ENCODE measurements at places on chromosomes 11 and 22. TPM values are rescaled to one million over a fixed set of nuclear protein-coding genes. Genes with fewer than 3 reads are reported as not detected.

The JHY gene
- total RNA-seq = 10.6 TPM

The NEFH gene
- total RNA-seq = 20.3 TPM

DNA sequence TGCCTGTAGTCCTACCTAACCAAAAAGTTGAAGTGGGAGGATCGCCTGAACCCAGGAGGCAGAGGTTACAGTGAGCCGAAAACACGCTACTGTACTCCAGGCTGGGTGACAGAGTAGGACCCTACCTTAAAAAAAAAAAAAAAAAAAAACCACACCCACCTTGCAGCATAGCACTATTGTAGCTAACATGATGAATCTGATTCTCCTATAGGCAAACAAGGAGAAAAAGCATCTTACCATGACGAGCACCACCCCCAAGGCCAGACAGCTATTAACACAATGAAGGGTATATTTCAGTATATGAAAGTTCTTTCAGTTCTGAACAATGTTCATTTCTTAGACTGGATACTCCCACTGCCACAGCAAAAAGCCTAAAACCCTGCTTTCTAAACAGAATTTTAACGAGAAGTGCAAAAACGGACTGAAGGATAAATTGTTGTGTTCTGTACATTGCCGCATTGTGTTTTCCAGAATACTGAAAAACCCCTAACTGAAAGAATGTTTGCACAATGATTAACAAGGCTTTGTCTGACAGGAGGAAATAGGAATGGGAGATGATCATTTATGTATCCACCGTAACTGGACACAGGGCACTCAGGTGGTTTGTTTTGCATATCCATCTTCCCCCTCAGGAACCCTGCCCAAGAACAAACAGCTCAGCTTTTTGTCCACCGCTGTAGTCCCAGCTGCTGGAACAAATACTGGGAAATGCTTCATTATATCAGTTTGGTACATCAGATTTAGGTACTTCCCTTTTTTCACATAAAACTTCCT, 8.9 kb downstream of the PISD start:
- no peak for DNase-seq
- H3K36me3 ChIP-seq = peaks cover 20% of the 10 kb centered on the region
- no peaks in the 10 kb centered on the region for H3K4me1 ChIP-seq
- H3K27ac ChIP-seq = no peak overlapping the region
- H3K4me3 ChIP-seq = no peak overlapping the region
- H3K27me3 ChIP-seq = no peaks in the 10 kb centered on the region

DNA sequence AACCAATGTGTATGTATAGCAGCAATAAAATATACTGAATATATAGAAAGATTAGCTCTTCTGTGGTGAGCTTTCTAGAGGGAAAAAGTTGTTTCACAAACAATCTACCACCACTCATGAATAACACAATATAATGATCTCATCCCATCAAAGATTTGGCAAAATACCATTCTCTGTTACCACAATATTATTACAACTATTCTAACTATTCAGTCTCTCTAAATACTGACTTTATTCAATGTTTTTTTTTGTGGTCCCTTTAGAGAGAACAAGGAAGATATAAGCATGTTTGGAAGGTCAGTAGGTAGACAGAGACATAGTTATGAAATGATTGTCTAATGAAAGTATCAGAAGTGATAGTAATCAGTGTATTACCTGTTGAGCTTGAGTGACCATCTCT, 7.8 kb downstream of the CCDC90B start:
- H3K36me3 ChIP-seq = peaks cover 10% of the 10 kb centered on the region
- H3K4me3 ChIP-seq = no peak overlapping the region
- no peak for DNase-seq
- no peaks in the 10 kb centered on the region for H3K27me3 ChIP-seq
- H3K4me1 ChIP-seq = no peaks in the 10 kb centered on the region

DNA sequence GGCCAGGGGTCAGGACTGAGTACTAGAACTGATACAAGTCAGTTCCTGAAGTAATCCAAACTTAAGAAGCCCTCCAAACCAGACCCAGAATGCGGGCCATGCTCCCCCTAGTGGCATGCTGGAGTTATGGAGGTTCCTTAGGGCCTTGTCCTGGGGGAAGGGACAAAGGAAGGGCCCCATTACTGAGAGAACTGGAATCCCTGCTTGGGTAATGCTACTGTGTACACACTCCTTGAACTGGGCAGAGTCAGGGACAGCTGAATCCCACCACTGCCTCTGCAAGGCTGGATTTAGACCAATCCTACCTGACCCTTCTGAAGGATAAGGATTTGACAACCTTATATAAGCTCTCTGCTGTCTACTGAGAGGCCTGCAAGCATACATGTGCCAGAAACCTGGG, 97.3 kb upstream of the AKIP1 start:
- no peak overlapping the region for H3K4me3 ChIP-seq
- H3K27me3 ChIP-seq = no peaks in the 10 kb centered on the region
- peak overlapping the region; percentile 13 for H3K27ac ChIP-seq
- H3K36me3 ChIP-seq = no peaks in the 10 kb centered on the region
- H3K4me1 ChIP-seq = peaks cover 24% of the 10 kb centered on the region
- DNase-seq = peak; percentile 61

- H3K4me1 ChIP-seq = peaks cover 17% of the 10 kb centered on the region
- no peak overlapping the region for H3K27ac ChIP-seq
- H3K36me3 ChIP-seq = no peaks in the 10 kb centered on the region
- DNase-seq = no peak
Measured at GRCh38 chr11:130651066-130651855, 202.8 kb downstream of the ADAMTS15 start.

- H3K27ac ChIP-seq = no peak overlapping the region
- H3K4me3 ChIP-seq = no peak overlapping the region
- no peaks in the 10 kb centered on the region for H3K27me3 ChIP-seq
Measured at GRCh38 chr22:16955678-16956210, 52.3 kb downstream of the GAB4 start.

GRCh38 chr11:17887779-17888178, 125.1 kb downstream of the SERGEF start:
- H3K36me3 ChIP-seq = peaks cover 6% of the 10 kb centered on the region
- DNase-seq = no peak
- H3K4me1 ChIP-seq = peaks cover 4% of the 10 kb centered on the region
- no peaks in the 10 kb centered on the region for H3K27me3 ChIP-seq
